ENCODE measurements at places on chromosomes 3 and 15.

DNA sequence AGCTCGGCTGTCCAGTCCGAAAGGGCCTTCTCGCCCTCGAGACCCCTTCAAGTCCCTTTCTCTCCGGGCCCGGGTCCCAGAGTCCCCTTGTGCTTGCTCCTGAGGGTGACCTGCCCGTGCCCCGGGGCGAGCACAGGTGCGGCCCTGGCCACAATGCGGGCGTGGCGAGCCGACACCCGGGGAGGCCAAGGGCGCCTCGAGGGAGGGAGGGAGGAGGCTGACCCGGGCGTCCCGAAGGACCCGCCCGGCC is 810 bp upstream of the MEF2A start:
- no peak for DNase-seq

GRCh38 chr3:151596940-151597339 is 136.1 kb upstream of the IGSF10 start:
- DNase-seq = no peak

DNA sequence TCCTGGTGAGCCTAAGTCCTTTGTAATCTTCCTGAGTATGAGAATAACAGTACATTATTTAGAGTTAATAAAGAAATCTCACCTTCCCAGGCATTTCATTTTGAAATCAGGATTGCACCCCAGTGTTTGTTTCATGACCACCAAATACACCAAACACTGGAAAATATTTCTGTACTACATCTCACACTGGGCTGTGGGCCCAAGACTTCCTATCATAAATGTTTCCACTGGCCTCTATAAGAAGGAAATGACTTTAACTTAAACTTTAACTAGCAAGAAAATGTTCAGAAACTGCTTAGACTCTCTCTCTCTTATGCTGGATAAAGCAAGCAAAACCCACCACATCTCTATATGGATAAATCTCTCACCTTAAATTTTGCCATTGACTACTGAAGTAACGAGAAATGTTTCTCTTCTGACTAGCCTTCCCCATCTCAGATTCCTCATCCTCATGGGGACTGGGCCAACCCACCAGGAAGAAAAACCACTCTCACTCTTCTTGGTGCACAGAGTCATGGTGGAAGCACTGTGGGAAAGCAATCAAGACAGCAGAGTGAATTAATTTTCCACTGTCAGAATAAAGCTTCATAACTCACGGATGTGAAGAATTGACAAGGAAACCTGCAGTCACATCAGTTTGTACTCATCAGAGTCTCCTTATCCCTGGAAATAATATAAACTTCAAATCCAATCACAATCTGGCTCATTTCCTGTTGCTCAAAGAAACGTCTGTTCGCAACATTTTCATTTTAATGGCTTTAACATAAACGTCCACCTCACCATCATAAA is 859.6 kb downstream of the EPHA3 start:
- DNase-seq = no peak

GRCh38 chr15:64476550-64476949 is 16.2 kb downstream of the ZNF609 start:
- no peak for DNase-seq

- no peak for DNase-seq
These were observed 10.7 kb downstream of the HMCES start for GRCh38 chr3:129289201-129289921.

- DNase-seq = no peak
These were observed 1.1 kb downstream of the MON1A start for GRCh38 chr3:49928481-49929017.

GRCh38 chr15:38667890-38668850 is 103.6 kb upstream of the RASGRP1 start:
- DNase-seq = no peak

- DNase-seq = no peak
These were observed 48.3 kb downstream of the PRTG start for GRCh38 chr15:55694652-55695150.

GRCh38 chr3:126342991-126343648 is 14.1 kb downstream of the KLF15 start:
- no peak for DNase-seq

GRCh38 chr3:158718490-158719170 is 13.6 kb downstream of the RARRES1 start:
- DNase-seq = no peak
